ENCODE measurements at places on chromosomes 5 and 9.

DNA sequence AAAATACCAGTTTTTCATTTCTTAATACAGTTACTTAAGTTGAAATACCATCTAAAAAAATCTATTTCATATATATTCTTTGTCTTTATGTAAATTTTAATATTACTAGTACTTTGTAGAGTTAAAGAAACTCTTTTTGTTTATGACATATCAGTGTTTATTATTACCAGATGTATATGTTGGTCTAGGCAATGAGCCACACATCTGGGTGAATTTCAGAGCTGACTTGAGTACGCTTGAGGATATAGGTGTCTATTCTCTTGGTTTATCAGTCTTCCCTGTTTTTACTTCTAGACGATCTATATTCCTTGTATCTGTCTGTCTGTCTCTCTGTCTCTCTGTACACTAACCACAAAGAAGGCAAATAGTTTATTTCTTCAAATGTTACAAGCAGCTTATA, 2.9 kb downstream of the SMAD5 start:
- no peak for DNase-seq

DNA sequence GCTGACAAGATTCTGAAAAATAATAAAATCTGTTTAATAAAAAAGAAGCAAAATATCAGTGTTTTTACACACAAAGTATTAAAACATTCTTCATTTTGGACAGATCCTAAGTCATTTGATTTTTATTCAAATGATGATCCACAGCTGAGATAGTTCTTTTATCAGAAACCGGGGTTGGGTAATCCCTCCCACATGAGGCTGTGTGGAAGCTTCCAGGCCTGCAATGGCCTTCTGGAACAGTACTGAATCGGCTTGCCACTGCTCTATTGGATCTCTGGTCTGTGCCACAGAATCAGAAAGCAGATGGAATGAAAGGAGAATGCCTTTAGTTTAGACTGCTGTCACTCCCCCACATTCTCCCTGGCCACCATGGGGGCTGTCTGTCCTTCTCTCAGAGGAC, 6.1 kb upstream of the C5orf58 start:
- no peak for DNase-seq

- peak; percentile 60 for DNase-seq
Measured at GRCh38 chr5:150765011-150765798, 6.4 kb upstream of the DCTN4 start.

- peak; percentile 95 for DNase-seq
Measured at GRCh38 chr5:81506900-81507588, 113.1 kb upstream of the ACOT12 start.

DNA sequence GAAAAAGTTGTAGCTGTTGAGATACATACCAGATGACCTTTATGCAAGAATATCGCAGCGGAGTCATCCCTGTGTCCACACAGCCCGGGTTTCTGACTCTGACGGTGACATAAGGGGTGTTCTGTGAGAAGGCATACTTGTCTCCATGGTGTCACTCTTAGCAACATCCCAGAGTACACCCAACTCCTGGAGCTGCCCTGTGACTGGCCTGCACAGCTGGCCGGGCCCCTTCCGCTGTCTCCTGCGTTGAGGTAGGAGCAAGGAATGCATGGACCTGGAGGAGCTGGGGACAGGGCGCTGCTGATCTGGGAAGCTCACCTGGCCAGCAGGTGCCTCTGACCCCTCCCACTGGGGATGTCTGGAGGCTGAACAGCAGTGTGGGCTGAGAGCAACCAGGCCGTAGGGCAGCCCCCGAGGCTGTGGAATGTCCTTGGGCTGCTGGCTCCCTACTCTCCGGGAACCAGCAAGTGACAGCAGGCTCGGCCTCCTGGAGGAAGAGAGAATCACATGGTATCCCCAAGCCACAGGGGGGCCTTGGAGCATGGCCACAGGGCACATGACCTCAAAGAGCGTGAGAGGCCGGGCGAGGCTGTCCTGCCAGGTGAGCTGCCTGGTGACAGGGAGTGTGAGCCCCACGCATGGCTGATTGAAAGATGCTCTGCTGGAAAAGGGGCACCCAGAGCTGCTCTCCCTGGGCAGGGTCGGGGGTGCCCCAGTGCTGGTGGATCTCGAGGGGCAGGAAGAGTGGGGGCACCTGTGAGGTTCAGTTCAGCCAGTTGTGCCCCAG, 113.4 kb downstream of the MRPL36 start:
- no peak for DNase-seq

GRCh38 chr5:76683816-76684731, 31.9 kb upstream of the F2R start:
- no peak for DNase-seq

GRCh38 chr5:81972492-81972783, 615 bp downstream of the ATG10 start:
- no peak for DNase-seq

- no peak for DNase-seq
Measured at GRCh38 chr5:135353952-135354721, 44.9 kb downstream of the MACROH2A1 start.

GRCh38 chr5:143886651-143887638, 75.0 kb downstream of the HMHB1 start:
- peak; percentile 22 for DNase-seq

GRCh38 chr5:167864801-167865200, 426.6 kb upstream of the WWC1 start:
- DNase-seq: no peak

GRCh38 chr9:29799227-29799626, 2225.9 kb upstream of the C9orf72 start:
- no peak for DNase-seq

DNA sequence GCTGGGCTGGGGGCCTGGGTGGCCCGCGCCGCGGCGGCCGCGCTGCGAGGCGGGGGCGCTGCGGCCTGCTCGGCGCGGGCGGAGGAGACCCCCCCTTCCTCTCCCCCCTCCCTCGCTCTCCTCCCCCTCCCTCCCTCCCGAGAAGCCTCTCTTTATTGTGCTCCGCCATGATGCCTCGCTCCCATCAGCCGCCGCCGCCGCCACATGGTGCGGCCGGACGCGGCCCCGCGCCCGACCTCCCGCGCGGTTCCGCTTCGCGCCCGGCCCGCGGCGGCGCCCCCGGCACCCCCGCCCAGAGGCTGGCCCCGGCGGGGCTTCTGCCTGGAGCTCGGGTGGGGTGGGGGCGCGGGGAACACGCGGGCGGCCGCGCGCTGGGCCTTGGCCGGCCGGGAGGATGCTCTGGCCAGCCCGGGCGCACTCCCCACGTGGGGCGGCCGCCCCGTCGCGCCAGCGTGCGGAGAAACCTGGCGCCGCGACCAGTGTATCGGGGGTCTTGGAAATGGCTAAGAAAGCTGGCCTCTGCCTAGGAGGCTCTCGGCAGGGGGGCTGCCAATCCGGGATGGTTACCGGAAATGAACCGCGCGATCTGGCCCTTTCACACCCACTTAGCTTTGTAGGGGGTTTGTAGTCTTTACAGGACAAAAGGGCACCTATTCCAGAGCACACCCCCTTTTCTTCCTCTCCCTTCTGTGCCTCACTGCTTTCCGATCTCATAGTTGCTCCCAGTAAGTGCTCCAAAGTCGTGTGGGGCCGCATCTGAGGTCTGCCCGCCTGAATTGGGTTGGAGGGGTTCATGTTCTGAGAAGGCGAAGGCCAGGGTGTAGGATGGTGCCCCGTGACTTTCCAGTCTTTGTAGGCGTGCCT, 1.0 kb downstream of the SET start:
- DNase-seq: peak; percentile 82

- DNase-seq: peak; percentile 66
Measured at GRCh38 chr9:101977614-101978210, 239.3 kb upstream of the GRIN3A start.

DNA sequence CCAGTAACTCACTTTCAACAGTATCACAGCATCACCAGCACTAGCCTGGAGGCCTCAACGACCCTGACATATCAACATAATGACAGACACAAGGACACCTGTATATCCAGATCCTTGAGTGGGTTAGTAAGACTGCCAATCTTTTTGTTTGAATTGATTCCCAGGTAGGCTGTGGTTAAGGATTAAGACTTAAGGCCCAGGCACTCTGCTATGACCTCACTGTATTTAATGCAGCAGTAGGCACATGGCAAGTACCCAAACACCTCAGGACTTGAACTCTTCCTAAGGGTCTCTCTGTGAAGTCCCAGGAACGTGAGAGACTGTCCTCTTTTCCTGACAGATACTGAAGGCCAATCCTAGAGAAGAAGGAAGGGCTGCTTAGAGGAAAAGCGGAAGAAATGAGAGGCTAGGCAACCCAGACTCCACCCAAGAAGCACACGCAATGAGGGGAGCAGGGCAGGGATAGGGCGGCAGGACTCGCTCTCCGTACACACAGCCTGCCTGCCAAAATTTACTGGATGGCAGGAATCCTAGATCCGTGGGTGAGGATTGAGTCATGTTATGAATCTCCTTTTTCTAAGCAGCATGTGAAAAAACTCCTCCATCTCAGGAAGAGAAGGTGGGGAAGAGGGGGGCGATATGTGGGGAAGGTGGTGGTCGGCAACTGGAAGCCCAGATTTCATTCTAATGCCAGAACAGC, 93.4 kb downstream of the SIL1 start:
- no peak for DNase-seq

GRCh38 chr9:114315723-114316363, 7.1 kb upstream of the ORM1 start:
- DNase-seq: peak; percentile 21

GRCh38 chr5:114010362-114010761, 351.5 kb upstream of the KCNN2 start:
- no peak for DNase-seq

- DNase-seq: no peak
Measured at GRCh38 chr9:17863213-17863883, 284.5 kb downstream of the SH3GL2 start.

DNA sequence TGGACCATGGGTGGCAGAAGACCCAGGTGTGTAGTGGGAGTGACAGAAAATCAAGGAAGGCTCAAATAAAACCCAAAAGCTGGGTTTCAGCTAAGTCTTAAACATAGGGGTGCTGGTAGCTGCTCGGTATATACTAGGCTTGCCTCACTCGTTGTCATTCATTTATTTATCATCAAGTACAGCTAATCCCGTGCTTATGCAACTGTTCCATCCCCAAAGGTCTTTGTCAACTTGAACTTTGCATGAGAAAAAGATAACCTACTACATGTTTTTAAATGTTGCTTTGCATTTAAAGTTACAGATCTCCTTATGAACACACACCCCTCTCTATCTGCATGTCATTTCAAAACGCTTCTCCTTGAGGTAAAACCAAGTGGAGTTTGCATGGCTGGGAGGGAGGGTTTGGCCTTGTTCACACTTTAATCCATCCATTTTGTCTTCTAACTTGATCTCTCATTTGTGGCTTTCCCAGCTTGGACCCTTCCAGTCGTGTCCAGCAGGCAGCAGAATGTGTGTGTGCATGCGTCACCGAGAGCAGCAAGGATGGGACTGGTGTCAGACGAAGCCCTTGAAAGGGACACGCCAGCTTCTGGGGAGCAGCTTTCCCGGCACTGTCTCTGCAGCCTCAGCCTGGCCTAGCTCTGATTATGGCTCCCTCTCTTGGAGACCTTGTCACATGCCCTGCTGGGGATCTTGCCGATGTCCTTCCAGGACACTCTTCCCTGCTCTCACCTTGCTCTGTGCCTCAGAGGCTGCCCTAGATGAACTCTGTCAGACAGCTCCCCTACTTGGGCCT, 133.5 kb downstream of the GADD45G start:
- DNase-seq: no peak

DNA sequence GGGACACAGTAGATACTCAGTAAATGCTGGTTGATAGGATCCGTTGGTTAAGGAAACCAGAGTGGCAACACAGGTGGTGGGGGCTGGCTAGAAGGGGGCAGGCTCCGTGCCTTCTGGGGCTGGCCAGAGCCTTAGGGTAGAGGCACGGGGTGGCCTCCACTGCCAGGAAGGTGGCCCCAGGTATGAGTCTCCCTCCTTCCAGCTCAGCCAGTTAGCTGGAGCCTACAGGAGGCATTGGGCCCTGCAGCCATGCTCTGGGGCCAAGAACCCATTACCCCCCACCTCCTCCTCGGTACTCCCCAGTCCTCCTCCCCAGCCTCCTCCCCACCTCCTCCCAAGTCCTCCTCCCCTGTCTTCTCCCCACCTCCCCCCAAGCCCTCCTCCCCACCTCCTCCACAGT, 27.7 kb downstream of the CXXC5 start:
- DNase-seq: no peak

DNA sequence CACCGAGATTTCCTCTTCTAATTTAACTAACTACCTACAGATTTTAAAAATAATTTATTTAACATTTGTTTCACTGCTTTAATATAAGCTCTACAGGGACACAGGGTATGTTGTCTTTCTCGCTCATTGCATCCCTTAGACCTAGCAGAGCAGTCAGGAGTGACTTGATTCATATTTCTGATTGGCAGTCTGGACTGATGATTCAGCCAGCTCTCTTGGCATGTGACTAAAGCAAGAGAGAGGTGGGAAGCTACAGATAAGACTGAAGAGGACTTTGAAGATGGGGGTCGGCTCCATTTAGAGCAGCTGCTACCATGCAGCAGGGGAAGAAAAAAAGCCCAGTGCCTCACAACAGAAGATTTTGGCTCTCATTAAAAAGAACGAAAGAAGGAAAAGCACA, 173.4 kb upstream of the STK32A start:
- DNase-seq: no peak

DNA sequence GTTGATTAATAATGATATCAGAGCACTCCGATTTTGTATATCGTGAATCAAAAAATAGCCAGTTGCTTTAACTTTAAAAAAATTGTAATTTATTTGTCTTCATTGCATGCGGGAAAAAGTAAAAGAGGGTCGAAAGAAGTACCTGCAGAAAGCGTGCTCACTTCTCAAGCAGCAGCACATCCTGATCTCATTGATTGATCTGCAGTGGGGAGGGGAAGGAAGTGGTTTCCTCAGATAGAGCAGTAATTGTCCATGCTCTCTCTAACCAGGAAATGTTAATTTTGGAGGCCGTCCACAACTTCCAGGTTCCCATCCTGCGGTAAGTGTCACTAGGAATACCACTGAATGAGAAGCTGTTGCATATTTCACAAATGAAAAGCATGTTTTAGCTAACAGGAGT, 63.2 kb downstream of the SYK start:
- no peak for DNase-seq

- DNase-seq: no peak
Measured at GRCh38 chr5:6424110-6424659, 24.5 kb upstream of the UBE2QL1 start.

DNA sequence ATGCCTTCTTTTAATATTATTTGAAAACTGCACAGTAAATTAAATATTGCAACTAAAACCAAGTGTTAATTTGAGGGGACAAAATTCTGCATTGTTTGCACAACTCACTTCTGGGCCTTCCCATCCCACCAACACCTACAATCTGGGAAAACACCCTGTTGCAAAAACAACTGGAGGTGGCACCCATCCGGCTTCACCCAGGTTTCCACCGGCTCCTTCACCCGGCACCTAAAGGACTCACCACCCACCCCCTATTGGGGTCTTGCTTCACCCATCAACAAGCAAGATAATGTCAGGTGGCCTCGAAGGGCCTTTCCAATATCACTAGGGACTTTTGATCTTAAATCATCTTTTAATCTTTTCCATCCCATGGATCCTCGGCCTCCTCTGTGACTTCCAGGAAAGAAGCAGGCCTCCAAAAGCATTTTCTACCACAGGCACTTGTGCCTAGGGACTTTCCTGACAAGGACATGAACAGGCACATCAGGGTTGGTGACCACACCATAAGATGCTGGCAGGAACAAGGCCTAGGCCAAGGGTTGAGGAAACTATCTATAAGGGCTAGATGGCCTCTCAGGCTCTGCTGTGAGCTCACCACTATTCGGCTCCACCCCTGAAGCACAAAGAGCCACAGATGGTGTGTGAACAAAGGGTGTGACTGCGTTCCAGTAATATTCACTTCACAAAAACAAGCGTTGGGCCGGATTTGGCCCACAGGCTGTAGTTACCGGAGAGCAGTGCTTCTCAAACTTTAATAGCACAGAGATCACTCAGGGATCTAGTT, 205.1 kb downstream of the AUH start:
- no peak for DNase-seq

- DNase-seq: peak; percentile 12
Measured at GRCh38 chr5:144712090-144712489, 541.4 kb downstream of the KCTD16 start.
